ENCODE measurements at places on chromosomes 5 and 9.

GRCh38 chr9:3525836-3526164, at the start of gene RFX3:
Gene RFX3, minus strand, starts transcription at chr9:3526001. Its CDS starts 130,413 bp downstream, at chr9:3395588.
- H3K27me3 ChIP-seq: no peaks in the 10 kb centered on the region
- no peaks in the 10 kb centered on the region for H3K36me3 ChIP-seq
- H3K4me1 ChIP-seq: peaks cover 17% of the 10 kb centered on the region
- H3K4me3 ChIP-seq: peak within 1 kb of the TSS; percentile 99
- peak within 1 kb of the TSS; percentile 100 for H3K27ac ChIP-seq

- H3K4me1 ChIP-seq: no peaks in the 10 kb centered on the region
- no peak for DNase-seq
- no peak overlapping the region for H3K4me3 ChIP-seq
- H3K27ac ChIP-seq: no peak overlapping the region
- no peaks in the 10 kb centered on the region for H3K36me3 ChIP-seq
Measured at GRCh38 chr9:26264709-26265601, 586.7 kb upstream of the TUSC1 start.

DNA sequence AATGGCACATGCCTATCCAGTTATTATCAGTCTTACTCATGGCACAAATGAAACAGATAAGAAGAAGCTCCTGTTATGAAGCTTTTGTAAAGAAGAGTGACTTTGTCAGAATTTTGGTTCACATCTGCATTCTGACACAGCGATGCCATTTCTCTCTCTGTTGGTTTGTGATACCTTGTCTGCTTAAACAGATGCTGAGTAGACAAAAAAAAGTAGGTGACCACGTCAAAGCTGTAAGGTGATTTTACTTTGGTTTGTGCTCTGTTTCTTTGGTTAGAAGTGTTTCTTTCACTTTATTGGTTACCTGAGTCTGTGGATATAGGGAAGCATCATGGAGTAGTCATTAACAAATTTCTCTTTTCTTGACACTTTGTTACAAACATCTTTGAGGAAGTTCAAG, 422.3 kb upstream of the ADAMTSL1 start:
- H3K4me1 ChIP-seq: no peaks in the 10 kb centered on the region
- H3K27me3 ChIP-seq: no peaks in the 10 kb centered on the region

GRCh38 chr5:167008705-167009104, 1282.7 kb upstream of the WWC1 start:
- H3K27me3 ChIP-seq: no peaks in the 10 kb centered on the region
- DNase-seq: no peak
- no peaks in the 10 kb centered on the region for H3K36me3 ChIP-seq

- DNase-seq: no peak
- H3K27me3 ChIP-seq: no peaks in the 10 kb centered on the region
- no peaks in the 10 kb centered on the region for H3K36me3 ChIP-seq
- no peak overlapping the region for H3K27ac ChIP-seq
- no peaks in the 10 kb centered on the region for H3K4me1 ChIP-seq
- no peak overlapping the region for H3K4me3 ChIP-seq
Measured at GRCh38 chr5:16924206-16924605, 11.9 kb downstream of the MYO10 start.

DNA sequence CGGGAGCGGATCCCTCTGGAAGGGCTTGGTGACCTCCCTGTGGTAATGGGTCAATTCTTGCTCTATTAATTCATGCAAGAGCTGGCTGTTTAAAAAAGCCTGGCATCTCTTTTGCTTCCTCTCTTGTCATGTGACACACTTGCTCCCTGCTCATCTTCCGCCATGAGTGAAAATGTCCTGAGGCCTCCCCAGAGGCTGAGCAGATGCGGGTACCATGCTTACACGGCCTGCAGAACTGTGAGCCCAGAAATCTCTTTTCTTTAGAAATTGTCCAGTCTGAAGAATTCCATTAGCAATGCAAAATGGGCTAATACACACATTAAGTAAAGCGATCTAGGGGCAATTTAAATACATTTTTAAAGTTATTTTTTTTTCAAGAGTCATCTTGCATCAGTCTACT, 48.7 kb upstream of the CDK20 start:
- H3K27me3 ChIP-seq: no peaks in the 10 kb centered on the region
- H3K36me3 ChIP-seq: no peaks in the 10 kb centered on the region
- no peak overlapping the region for H3K27ac ChIP-seq
- no peak for DNase-seq

DNA sequence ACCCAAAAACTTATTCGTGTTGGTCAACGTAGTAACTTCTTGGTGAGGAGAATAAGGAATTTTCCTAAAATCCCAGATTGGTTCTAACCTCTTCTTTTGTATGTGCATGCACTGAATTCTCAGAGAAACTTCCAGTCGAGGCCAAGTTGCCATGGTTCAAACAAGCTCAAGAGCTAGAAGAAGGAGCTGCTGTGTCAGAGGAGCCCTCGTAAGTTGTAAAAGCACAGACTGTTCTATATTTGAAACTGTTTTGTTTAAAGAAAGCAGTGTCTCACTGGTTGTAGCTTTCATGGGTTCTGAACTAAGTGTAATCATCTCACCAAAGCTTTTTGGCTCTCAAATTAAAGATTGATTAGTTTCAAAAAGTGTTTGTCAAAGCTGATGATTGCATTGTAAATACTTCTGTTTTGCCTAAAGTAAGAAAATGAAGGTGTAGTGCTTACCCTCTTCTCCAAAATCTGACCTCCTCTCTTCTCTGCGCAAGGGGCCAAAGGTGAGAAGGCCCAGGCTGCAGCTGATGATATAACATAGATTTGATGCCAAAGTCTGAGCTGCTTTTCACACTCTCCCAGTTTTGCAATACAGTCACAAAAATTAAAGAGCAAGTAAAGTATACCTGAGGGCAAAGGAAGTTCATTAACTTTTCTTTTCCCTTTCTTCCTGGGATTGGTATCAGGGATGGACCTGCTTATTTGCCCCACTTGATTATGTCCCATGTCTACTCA, 210.8 kb downstream of the ADAMTSL1 start:
- DNase-seq: no peak
- no peaks in the 10 kb centered on the region for H3K4me1 ChIP-seq
- no peaks in the 10 kb centered on the region for H3K36me3 ChIP-seq
- no peak overlapping the region for H3K4me3 ChIP-seq

DNA sequence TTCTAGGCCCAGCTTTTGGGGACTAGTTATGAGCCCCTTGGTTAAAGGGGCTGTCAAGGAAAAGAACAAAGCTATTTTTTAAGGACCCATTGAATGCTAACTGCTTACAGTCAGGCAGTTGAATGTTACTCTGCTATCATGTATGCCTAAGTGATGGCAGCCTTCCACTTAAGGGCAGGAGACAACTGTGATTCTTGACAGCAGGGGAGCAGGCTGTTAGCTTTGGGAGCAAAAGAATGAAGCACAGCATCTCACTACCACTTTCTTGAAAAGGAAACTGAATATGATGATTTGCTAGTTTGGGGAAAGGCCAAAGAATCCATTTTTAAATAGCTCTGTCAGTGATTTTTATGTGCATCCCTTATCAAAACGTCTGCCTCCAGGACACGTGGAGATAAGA, 221.6 kb downstream of the SH3GL2 start:
- H3K4me1 ChIP-seq: no peaks in the 10 kb centered on the region
- no peaks in the 10 kb centered on the region for H3K27me3 ChIP-seq
- H3K27ac ChIP-seq: no peak overlapping the region
- H3K4me3 ChIP-seq: no peak overlapping the region
- DNase-seq: no peak

DNA sequence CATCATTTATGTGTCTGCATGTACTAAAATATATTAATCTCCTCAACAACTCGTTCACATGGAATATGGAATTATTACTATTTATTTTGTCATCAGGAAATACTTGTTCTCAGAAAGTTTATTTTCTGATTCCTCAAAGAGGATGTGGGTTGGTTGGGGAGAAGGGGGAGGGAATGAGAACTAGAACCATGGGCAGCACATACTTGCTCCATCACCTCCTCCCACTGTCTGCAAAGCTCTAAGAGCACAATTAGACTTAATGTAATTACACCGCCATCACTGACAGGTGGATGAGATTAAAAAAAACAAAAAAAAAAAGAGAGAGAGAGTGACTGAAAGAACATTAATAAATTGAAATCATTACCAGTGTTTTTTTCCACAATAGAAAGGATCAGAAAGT, 98.2 kb downstream of the OXCT1 start:
- H3K27ac ChIP-seq: no peak overlapping the region
- H3K36me3 ChIP-seq: no peaks in the 10 kb centered on the region
- H3K4me1 ChIP-seq: no peaks in the 10 kb centered on the region
- DNase-seq: no peak

DNA sequence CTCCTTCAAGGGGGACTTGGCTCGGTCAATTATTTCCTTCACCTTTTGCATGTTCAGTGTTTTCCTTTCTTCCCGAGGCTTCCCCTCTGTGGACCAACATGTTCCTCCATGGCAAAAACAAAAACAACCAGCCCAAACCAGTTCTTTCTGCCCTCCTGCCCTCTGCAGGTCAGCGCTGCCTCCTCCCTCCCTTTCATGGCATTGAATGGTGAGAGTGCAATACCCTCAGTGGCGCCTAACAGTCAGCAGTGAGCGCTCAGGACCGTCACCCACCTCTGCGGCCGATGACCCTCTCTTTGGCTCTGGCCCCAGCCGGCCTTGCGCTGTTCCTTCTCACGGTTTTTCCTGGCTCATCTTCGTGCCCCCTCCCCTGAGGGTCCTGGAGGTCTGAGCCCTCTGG, 34.4 kb upstream of the GNE start:
- no peaks in the 10 kb centered on the region for H3K4me1 ChIP-seq
- no peaks in the 10 kb centered on the region for H3K36me3 ChIP-seq
- no peak for DNase-seq
- H3K27me3 ChIP-seq: no peaks in the 10 kb centered on the region

GRCh38 chr5:130762031-130762430, 403.0 kb downstream of the HINT1 start:
- DNase-seq: no peak
- no peak overlapping the region for H3K4me3 ChIP-seq
- no peak overlapping the region for H3K27ac ChIP-seq
- no peaks in the 10 kb centered on the region for H3K36me3 ChIP-seq

GRCh38 chr5:103425686-103426454, 136.7 kb downstream of the NUDT12 start:
- no peak for DNase-seq
- H3K27ac ChIP-seq: no peak overlapping the region
- H3K36me3 ChIP-seq: no peaks in the 10 kb centered on the region

- H3K36me3 ChIP-seq: no peaks in the 10 kb centered on the region
- no peak for DNase-seq
- H3K4me3 ChIP-seq: no peak overlapping the region
- no peak overlapping the region for H3K27ac ChIP-seq
- no peaks in the 10 kb centered on the region for H3K4me1 ChIP-seq
Measured at GRCh38 chr5:132979367-132979940, 16.0 kb upstream of the AFF4 start.
